ENCODE measurements at places on chromosomes 7 and 10.

- DNase-seq, result no peak
These were observed 9.6 kb downstream of the PSD start for GRCh38 chr10:102408728-102409603.

- no peak for DNase-seq
These were observed 105.0 kb upstream of the DIP2C start for GRCh38 chr10:794382-794956.

GRCh38 chr10:118799777-118800176 is 45.0 kb upstream of the CACUL1 start:
- DNase-seq, result no peak

GRCh38 chr7:12801107-12801506 is 113.7 kb downstream of the ARL4A start:
- no peak for DNase-seq

GRCh38 chr7:149680331-149681025 is 92.9 kb downstream of the ZNF467 start:
- no peak for DNase-seq

DNA sequence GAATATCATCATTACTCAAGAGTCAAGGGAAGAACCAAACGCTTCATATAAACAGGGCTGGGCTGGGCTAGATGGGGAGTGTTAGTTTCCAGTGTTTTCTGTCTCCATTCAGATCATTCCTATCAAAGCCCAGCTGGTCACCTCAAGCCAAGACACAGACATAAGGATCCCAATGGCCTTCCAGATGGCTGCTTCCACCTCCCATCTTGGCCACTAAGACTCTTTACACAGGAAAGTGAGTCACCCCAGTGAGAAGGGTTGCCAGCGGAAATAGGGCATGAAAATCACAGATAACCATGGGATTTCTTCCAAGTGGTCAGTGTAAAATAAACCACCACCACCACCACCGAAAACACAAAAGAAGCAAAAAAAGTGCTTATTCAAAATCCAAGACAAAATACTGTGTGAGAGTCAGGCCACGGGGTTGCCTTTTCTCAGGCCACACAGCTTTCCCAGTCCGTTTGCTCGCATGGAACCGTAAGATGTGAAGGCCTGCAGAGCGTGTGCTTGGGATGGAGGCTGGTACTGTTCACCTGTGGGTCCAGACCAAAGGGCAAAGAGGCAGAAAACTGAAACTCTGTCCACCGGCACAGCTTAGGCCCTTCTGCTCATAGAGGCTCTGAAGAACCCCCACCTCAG is 5.6 kb downstream of the PRSS2 start:
- DNase-seq, result no peak

DNA sequence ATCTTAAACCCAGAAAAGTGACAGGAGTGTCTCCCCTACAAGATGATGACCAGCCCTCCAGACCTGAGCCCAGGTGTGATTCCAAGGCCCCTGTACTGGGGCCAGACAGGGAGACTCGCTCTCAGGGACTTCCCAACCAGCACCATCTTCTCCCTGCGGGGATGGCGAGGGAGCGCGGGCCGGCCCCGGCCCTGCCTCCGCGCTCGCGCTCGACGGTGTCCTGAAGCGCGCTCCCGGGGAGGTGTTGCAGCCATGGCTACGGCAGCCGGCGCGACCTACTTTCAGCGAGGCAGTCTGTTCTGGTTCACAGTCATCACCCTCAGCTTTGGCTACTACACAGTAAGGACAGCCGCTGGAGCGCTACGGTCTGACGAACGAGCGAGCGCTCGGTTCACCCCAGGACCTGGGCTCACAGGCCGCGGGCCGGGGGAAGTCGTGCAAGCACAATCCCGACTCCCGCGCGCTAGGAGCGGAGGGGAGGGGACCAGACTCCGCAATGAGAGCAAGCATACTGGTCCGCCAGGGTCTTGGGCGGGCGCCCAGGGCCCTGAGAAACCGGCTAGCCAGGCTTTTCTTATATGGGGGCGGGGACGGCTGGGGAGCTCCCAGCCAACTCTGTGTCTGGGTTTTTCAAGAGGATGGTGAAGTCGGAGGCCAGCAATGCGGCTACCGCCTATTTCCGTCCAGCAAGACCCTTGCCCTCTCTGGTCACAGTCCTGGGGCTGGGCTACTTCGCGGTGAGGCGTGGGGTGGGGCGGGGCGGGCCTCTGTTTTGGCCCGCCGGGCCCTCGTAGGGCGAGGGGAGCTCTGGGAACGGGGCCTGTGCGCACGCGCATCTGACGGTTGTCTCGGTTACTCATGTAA is at the start of gene TMEM254:
Gene TMEM254, plus strand, starts transcription at position 218 of the 864 bp plus-strand sequence. Its CDS starts 35 bp downstream, at position 253.
- DNase-seq, result peak; percentile 85

DNA sequence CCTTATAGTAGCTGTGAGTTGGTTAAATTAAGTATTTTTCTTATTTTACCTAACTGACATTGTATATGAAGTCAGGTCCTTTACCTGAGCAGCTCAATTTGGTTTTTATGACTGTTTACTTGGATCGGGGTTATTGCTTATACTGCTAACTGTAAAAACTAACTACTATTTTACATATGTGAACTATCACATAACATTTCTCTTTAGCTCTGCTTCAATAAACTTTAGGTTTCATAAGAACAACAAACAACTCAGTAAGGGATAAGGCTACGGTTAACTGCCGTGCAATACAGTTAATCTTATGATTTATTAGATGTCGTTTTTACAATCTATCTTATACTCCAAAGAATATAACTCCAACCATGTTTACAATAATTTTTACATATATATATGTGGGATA is 480.2 kb downstream of the PARD3 start:
- DNase-seq, result no peak

DNA sequence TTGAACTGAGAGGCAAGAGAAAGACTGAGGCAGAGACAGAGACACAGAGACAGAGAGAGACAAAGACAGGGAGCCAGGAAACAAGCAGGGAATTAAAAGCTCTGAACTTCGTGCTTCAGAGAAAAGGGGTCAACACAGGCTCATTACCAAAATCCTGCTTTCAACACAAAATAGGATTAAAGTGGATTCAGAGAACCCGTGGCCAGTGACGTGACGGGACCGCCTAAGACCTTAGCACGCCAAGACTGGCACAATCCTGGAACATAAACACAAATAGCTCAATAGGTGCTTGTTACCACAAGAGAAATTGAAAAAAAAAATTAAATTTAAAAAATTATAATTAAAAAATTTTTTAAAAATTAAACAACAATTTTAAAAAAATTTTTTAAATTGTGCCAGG is 21.5 kb downstream of the ASB13 start:
- no peak for DNase-seq

GRCh38 chr10:56178210-56178609 is 182.8 kb downstream of the ZWINT start:
- DNase-seq, result no peak

GRCh38 chr10:34522546-34522945 is 292.6 kb downstream of the PARD3 start:
- DNase-seq, result no peak

- peak; percentile 77 for DNase-seq
These were observed 717 bp downstream of the ADCY1 start for GRCh38 chr7:45574669-45575500.

DNA sequence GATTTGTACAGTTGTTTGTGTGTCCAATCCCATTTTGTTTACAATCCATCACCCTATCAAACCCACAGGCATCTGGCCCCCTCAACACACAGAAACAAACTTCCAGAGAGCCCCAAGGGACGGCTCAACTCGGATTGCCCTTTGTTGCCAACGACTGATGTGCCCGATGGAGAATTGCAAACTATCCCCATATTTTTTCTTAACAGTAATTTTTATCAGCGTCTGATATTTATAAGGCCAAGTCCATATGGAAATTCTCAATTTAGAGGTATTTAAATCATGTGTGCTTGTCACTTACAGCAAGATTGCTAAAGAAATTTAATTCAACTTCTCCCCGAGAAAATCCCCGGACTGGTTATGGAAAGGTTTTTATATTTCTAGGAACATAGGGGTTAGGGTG is 113.9 kb upstream of the NPS start:
- no peak for DNase-seq

- no peak for DNase-seq
These were observed 79.6 kb downstream of the CFTR start for GRCh38 chr7:117559391-117559790.

- no peak for DNase-seq
These were observed 3.9 kb downstream of the MICALL2 start for GRCh38 chr7:1455241-1455939.

DNA sequence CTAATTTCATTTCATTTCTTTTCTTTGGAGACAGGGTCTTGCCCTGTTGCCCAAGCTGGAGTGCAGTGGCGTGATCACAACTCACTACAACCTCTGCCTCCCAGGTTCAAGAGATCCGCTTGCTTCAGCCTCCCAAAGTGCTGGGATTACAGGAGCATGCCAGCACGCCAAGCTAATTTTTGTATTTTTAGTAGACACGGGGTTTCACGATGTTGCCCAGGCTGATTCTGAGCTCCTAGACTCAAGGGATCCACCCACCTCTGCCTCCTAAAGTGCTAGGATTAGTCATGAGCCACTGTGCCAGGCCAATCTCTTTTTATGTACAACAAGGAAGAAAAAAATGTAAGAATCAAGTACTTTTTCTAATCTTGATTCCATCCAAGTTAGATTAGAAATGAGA is 10.7 kb upstream of the KMT2E start:
- DNase-seq, result no peak

Data from GM12891 (cell line).